ENCODE measurements at places on chromosomes 3 and 15. TPM values are rescaled to one million over a fixed set of nuclear protein-coding genes. Genes with fewer than 3 reads are reported as not detected.

- DNase-seq, result no peak
Measured at GRCh38 chr3:44117736-44118135, 124.0 kb upstream of the TOPAZ1 start.

KBTBD8 gene
- 1.8 TPM for total RNA-seq

- peak; percentile 92 for DNase-seq
Measured at GRCh38 chr3:45551214-45552010, 43.1 kb upstream of the LIMD1 start.

- DNase-seq, result no peak
Measured at GRCh38 chr3:32303977-32304881, 65.7 kb downstream of the CMTM8 start.

GRCh38 chr3:193520738-193521137 lies 34.0 kb downstream of the ATP13A4 start:
- DNase-seq, result no peak

DNA sequence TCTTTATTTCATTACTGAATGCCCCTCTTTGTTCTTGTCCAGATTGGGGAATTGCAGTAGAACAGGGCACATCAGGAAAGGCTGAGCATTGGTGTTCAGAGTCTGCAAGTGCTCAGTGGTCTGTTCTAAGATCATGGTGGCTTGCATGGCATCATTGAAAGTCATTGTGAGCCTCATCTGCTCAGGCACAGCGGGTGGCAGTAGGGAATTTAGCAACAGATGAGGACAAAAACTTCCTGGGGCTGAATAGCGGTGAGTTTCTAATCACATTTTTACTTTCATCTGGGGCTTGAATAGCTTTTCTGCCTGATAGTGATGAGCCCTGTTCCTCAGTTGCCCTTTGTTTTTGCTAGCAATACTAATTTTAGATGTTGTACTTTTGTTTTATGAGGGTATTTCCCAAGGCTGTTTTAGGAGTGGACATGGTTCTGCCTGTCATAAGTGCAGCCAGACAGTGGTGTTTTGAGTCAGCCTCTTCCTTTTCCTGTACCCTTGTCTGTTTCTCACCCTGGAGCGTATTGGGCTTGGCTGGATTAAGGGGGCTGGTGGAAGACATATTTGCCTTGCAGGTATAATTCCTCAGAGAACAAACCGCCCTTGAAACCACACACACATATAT lies 127.2 kb upstream of the IL12A start:
- DNase-seq, result no peak
